ENCODE measurements at places on chromosomes 3 and 15. TPM values are rescaled to one million over a fixed set of nuclear protein-coding genes. Genes with fewer than 3 reads are reported as not detected.

PRSS50 gene
- 0.78 TPM for total RNA-seq

MRPS22 gene
- 67.6 TPM for total RNA-seq

PTH1R gene
- 5.4 TPM for total RNA-seq

DNA sequence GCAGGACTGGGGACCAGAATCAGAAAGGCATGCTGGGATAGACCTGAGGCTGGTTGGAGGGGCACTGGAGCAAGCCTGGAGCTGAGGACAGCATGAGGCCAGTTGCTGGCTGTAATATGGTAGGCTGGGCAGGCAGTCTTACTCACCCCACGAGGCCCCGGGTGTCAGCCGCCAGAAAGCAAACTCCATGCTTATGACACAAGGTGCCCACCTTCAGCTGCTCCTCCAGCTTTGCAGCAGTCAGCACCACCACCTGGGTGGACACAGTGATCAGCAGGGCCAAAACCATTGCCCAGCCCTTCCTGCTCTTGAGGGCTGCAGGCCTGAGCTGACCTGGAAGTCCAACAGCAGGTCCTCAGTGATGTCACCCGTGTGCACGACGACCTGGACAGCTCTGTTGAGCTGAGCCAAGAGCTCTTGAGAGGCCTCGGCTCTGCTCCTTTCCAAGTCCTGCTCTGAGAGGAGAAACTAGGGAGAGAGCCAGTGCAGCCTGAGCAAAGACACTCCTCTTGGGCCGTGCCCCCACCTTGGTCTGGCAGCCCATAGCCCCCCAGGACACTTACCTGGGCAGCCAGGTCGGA, 747 bp downstream of the UBA7 start:
- DNase-seq, result no peak

- DNase-seq, result peak; percentile 84
Measured at GRCh38 chr3:14555835-14556234, 15.7 kb upstream of the GRIP2 start.

GRCh38 chr3:138588445-138588844, 5.6 kb downstream of the CEP70 start:
- no peak for DNase-seq

DNA sequence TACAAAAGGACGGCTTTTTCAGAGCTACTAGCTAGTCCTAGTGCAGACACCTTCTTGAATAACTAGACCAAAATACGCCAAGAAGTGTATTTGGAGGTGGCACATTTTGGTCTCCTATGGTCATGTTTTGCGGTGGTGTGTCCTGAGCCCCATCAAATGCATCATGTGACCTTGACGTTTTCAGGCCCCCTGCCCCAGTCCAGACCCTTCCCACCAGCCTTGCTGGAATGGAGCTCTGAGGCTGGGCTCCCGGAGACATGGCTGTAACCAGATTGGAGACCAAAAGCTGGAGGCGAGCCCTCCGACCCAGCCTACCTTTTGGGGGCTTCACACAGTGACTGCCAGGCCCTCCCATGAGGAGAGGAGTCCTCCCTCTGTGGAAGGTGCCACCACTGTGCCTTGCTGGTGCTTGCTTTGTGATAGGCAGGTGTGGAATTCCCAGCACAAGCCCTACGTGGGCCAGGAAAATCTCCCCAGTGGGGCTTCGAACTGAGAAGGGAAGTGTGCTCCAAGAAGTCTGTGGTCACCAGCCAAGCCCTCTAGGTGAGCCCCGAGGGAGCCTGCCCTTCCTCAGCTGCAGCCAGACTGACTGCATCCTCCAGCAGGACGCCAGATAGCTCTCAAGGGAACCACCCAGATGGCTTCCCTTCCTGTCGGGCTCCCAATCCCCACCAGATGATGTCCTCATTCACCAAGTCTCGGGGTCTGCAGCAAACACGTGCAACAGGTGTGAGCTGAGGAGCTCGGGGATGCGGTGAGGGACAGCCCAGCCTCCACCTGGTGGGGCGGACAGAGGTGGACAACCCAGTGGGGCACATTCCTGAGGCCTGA, 126.2 kb downstream of the ASB7 start:
- peak; percentile 72 for DNase-seq

DNA sequence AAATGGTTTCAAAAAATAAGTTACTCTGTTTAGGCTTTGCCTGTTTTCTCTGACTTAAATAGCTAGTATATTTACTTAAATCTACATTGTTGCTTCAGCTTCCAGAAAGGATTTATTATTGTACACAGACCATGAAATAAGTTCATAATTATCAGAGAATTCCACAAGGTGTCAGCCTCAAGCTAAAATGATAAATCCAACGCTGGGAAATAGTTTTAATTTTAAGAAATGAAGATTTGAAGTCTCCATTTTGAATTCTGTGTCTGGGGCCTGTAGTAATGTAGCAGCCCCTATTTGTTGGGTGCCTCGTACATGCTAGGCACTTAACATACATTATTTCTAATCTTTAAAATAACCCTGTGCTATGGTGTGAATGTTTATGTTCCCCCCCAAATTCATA, 92.6 kb upstream of the KCNMB2 start:
- no peak for DNase-seq

GRCh38 chr15:85114886-85115285, 133.2 kb downstream of the PDE8A start:
- DNase-seq, result no peak

DNA sequence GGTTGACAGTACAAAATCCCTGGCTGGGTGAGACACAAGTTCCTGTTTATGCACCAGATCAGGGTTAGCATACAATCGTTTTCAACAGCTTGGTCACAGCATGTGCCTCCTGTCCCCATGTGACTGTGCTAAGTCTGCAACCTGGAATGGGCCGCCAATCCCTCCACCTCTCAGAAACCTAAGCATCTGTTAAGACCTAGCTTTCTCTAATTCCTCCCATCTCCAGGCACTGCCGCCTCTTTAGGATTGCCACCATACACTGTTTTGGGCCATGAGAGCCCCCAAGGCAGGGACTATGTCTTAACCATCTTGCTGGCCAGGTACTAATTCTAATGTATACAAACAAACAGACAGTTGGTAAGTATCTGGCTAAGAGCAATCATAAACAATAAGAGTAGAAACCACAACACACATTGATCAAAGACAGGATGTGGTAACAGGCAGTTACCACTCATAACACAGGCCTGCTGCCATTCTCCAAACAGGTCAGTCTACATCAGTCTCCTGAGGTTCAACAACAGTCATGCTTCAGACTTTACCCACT, 25.6 kb downstream of the SEC22C start:
- DNase-seq, result no peak

All from cardiac septum (tissue), 1 donor.